GM04504 (cell line): ENCODE measurements at places on chromosomes 3 and 15.

DNA sequence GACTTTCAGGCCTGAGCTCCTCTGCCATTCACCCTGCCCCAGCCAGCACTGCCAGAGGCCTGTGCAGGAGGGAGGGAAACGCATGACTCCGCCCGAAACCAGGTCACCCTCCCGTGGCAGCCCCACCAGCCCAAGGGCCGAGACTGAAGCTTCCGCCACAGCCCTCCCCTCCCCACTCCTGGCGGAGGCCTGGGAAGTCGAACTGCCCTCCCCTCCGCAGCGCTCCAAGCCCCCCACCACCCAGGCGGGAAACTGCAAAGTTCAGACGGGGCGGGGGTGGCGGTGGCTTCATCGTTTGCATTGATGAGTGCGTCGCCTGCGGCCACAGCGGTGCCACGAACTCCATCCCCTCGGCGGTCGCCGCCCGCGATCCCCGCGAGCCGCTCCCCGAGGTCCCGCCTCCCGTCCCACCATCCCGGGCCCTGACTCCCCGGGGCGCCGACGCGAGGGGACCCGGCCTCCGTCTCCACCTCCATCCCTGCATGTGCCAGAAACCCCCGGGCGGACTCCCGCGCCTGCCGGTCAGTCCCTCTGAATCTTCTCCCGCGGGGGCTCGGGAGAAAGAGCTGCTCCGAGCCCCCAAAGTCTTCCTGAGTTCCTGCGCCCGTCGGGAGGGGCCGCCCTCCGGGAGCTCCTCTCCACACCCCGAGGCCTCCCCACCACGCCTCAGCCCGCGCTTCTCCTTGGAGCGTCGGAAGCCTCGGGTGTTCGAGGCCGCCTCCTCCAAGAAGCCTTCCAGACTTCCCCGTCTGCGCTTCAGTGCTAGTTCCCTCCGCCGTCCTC lies 698 bp downstream of the MELTF start:
- no peak for DNase-seq

- no peak for DNase-seq
Observed at GRCh38 chr3:196149375-196149774, 61.8 kb downstream of the ZDHHC19 start.

DNA sequence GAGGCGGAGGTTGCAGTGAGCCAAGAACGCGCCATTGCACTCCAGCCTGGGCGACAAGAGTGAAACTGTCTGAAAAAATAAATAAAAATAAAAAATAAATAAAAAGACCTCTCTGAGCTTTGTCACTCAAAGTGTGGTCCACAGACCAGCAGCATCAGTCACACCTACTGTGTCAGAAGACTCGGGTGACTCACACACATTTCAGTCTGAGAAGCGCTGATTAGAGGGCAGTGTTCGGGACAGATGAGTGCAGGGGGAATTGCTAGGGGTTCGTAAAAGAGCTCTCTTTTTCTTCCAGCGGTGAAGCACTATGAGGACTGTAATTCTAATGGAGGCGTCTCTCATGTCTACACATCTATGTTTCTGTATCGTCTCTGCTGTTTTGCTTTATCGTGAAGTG lies 5.7 kb downstream of the PODXL2 start:
- no peak for DNase-seq

GRCh38 chr3:51715231-51715976 lies 8.5 kb downstream of the GRM2 start:
- no peak for DNase-seq

GRCh38 chr3:138461896-138462295 lies 27.5 kb downstream of the ESYT3 start:
- no peak for DNase-seq

DNA sequence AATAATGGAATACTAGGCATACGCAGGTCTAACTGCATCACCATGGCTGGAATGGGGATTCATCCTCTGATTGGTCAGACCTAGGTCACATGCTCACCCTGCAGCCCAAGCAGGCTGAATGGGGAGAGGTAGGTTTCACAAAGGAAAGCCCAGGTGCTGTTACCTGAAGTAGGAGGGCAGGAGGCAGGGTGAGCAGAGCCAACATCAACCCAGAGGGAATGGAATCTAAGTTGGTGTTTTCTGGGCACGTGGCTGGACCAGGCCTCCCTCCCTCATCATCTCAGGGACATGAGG lies 6.7 kb upstream of the H1-8 start:
- DNase-seq = no peak

DNA sequence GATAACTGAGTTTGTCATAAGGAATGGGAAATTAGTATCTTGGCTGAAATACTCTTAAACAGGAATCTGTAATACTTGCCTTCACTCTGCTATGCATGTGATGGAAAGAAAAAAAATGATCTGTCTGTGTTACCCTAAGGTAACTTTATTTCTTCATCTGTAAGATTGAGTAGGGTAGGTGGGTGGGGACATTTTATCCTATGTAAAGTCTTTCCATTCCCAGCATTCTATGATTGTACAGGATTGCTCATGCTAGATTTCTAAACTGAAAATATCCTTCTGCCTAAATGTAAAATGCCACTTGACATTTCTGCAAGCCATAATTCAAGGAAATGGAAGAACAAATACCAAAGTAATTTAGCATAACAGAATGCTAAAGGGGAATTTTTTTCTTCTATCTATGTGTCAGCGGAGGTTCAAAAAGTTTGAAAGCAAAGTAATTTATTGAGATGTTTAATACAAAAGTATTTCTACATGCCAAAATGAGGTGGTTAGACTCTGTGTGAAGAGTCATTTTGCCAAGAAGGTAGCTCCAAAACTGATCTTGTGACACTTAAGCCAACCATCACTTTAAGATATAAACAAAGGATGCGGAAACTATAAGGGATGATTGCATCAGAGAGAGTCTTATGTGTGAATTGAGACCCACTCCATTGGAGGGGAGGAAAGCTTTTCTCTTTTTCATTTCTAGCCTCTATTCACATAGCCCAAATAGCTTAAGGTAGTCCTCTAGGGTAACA lies 46.6 kb upstream of the SERPINI2 start:
- no peak for DNase-seq

DNA sequence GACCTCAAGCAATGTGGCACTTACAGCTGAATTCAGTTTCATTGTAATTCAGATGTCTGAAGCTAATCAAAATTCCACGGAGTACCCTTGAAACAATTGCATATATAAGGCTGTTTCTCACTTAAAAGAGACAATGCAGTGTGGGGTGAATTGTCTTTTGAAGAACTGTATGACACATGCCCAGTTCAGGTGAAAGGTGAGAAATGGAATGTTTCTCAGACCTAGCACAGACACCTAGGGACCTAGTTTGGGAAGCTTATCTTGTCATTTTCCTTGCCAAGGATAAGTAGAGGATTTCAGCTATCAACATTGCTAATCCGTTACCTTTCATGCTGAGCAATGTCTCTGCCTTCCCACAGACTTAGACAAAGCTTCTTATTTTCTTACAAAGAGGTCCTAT lies 36.3 kb downstream of the MBNL1 start:
- DNase-seq = no peak

DNA sequence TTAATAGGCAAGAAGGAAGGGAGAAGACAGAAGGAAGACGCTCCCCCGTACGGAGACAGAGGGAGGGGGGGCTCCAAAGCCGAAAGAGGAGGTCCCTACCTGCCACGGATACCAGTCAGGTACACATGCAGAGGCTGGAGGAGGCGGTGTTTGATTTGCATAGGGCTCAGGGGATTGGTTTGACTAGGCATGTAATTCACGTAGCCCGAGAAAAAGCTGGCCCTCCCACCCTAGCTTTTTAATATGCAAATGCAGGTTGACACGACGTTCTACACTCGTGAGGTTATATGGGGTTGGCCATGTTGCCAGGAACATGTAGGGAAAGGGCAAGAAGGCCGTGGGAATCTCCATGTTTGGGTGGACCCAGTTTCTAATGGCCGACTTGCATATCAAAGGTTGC lies 29.8 kb downstream of the ZNF592 start:
- DNase-seq = no peak

DNA sequence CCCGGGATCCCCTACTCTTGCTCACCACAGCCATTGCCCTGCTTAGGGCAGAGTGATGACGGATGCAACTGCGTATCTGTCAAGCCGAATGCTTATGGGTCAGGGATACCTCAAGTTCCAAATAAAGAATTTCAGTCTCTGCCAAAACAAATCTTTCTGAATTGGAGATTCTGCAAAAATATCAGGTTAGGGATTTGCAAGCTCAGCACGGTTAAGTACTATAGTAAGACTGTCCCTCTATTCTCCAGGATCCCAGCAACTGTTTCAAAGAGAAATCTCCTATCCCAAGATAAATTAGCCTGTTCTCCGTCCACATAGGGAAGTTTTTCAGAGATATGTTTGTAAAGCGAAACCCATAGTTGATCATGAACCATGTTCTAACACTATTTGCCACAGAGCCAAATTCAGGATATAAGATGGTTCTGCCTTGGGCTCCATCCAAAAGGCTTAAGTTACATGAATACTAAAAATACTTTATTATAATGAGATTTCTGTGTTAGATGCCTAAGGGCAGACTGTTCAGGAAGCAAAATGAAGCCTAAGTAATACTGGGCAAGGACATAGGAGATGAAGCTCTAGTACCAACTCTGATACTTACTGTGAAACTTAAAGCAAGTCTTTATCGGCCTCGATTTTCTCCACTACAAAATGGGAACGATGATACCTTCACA lies 100.1 kb upstream of the LPP start:
- DNase-seq = no peak

DNA sequence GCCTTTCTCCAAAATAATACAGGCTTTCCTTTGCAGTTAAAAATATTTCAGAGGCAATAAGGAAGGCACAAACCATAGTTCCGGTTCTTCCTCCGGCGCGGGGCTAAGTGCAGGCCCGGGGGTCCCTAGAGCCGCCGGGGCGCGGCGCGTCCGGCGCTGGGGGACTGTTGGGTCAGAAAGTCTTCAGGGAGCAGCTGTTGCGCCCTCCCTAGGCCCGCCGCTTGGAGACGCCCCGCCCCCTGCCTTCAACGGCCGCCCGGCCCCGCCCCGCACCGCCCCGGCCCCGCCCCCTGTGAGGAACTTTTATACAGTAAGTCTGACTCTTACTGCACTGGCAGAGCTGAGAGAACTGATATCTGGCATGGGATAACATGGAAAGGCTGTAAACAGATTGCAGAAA lies 283.1 kb upstream of the ARL6 start:
- DNase-seq = no peak

- no peak for DNase-seq
Observed at GRCh38 chr3:46890132-46890531, 12.6 kb downstream of the PTH1R start.

DNA sequence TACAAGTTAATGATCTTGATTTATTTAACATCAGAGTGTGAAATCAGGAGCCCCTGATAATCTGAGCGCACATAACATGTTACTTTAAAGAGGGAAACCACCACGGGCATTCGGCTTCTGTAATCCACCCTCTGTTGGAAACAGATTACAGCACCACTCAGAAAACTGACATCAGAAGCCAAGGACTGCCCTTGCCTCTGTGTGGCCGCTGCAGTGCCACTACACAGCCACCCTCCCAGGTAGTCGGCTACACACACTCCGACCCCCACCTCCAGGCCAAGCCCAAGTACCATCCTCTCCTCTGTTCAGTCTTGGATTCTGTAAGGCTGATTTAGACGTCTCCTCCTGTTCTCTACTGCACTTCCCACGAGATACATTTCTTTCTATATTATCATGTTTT lies 251.7 kb downstream of the GABRB3 start:
- no peak for DNase-seq

DNA sequence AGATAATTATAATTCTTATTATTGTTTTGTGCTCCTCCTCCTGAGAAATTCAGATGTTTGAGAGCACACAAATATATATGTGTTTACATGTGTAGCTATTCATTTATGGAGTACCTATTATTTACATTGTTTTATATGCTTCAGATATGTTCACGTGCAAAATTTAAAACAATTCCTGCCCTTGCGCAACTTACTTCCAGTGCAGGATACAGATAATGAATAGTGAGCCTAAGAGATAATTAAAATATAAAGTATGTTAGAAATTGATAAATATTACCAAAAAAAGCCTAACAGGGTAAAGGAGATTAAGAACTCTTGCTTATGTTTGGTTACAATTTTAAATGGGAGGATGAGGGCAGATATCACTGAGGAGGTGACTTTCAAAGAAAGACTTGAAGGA lies 81.7 kb upstream of the DPH6 start:
- no peak for DNase-seq

DNA sequence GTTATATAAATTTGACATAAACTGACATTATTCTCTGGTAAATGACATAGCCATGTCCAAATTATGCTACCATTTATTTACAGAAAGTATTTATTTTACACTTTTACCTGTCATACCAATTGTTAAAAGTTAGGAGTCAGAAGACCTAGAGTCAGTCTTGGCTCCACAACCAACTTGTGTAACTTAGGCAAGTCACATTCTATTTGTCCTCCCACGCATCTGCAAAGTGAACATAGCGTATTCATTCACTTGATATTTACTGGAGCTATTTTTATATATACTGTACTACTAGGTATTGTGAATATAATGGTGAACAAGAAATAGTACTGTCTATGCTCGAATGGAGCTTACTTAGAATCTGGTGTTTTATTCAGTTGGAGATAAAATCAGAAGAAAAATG lies 78.7 kb downstream of the ZNF280D start:
- no peak for DNase-seq

DNA sequence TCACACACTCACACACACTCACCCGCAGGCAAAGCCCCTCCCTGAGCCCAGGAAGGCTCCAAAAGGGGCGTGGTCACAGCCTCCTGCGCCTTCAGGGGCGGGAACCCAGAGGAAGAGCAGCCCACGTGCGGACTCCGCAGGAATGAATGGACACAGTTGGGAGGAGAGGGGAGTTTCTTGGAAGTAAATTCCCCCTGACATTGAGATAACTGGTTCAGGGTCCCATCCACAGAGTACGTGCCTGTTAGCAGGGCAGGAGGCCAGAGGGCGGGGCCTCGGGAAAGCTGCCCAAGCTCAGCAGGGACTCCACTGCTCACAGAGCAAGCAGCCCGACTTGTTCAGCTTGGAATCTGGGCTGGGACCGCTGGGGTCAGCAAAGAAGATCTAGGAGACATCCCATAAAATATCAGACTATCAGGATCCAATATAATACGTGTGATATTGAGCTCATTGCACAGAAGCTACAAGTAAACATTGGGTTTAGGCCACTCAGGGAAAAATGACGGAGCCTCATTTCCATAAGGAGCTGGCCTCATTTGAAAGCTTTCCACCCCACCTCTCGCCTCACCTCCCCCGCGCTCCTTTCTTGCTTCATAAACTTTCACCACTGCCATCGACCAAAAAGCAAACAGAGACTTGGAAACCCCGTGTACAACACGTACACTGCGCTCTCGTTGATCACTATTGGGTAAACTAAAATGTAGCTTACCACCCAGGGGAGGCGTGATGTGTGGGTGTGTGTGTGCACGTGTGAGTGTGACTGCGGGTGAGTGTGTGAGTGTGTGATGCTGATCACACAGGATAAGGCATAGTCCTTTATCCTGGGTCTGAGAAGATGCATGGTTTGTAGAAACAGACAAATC lies 36.0 kb downstream of the TM2D3 start:
- peak; percentile 54 for DNase-seq

- no peak for DNase-seq
Observed at GRCh38 chr15:58761010-58761388, 10.1 kb upstream of the MINDY2 start.

GRCh38 chr15:98715890-98716443 lies 67.6 kb downstream of the IGF1R start:
- no peak for DNase-seq
